ENCODE measurements at places on chromosomes 3 and 15. TPM values are rescaled to one million over a fixed set of nuclear protein-coding genes. Genes with fewer than 3 reads are reported as not detected.

DNA sequence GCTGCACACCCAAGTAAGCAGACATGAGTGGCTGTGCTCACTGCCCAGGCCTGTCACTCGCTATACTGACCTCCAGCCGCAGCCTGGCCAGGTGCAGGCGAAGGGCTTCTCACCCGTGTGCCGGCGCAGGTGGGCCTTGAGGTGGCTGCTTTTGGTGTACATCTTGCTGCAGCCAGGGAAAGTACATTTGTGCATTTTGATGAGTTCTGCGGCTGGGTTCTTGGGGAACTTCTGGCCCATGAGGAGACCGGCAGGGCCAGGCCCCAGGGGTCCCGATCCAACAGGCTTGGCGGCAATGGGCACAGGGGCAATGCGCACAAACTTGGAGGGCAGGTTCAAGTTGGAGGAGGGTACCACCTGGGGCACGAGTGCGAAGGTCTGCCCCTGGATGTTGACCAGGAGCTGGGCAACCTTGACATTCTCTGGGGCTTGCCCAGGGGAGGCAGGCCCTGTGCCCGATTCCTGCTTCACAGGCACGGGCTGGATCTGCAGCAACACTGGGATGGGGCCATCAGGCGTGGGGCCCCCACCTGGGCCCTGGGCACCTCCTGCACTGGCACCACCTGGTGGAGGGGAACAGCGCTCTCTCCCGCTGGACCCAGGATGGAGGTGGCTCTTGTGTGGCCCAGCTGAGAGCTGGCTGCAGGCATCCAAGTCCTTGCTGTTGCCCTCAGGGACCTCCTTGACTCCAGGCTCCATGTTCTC, 5.3 kb downstream of the KLF15 start:
- DNase-seq: no peak

DNA sequence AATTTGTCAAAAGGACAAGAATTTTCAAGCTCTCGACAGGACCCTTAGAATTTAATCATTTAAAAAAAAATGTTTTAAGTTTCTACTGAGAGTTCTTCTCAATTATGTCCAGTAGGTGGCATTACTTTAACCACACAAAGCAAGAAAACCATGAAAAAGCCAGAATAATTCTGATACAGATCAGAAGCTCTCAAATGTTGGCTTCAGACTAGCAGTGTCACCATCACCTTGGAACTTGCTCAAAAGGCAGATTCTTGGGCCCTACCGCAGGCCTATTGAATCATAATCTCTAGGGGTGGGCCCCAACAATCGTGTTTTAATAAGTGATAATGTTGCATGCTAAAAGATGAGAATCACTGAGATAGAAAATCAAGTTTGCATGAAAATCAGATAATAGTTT, 99.5 kb upstream of the KCNMB2 start:
- no peak for DNase-seq

IMPG2 gene
- total RNA-seq: 0.19 TPM

KLHL6 gene
- 0.08 TPM for total RNA-seq

DNA sequence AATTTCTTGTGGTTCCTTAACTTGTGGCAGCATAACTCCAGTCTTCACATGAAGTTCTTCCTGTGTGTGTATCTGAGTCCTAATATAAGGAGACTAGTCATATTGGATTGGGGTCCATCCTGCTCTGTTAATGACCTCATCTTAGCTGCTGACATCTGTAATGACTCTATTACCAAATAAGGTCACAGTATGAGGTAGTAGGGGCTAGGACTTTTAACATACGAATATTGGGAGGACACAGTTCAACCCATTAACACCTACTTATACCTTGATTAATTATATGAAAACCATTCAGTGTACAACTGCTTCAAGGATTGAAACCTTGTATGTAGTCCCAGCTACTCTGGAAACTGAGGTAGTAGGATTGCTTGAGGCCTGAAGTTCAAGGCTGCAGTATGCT, 43.9 kb downstream of the OIP5 start:
- DNase-seq: no peak

GRCh38 chr15:51721199-51721960, 16.1 kb downstream of the LYSMD2 start:
- no peak for DNase-seq

GRCh38 chr3:154220462-154220861, 99.3 kb downstream of the ARHGEF26 start:
- DNase-seq: no peak

FBXL22 gene
- 0.40 TPM for total RNA-seq

DNA sequence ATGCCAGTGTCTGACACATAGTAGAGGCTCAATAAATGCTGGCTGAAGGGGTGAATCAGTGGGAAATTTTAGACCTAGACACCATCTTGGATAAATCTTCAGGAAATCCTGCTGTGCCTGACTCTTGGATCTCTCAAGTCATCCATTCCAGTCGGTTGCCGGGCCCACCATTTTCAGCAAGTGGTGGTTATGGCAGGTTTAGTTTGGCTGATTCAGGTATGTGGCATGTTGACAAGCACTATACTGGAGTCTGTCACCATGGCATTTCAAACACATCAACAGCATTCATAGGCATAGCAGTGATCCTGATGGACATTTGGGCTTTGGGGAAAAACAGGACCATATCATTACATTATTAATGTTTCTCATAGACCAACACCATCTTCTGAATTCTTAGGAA, 25.7 kb upstream of the APH1B start:
- no peak for DNase-seq

TIMP4 gene
- total RNA-seq: not detected

IRAK2 gene
- total RNA-seq: 11.2 TPM

DNA sequence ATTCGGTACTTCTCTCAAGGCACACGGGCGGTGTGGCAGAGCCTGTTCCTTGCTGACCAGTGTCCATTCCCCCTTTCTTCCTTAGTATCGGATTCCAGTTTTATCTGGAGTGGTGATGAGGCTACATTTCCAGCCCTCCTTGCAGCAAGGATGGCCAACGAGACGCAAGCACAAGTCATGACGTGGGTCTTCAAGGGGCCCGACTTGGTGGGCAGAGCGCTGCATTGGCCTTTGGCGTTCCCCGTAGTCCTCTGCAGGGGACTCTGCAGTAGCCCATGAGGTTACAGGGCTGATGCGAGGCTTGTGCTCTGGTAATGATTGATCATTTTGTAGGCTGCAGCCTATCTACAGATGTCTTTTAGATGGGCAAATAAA, 194.5 kb downstream of the OPA1 start:
- no peak for DNase-seq

GRCh38 chr15:30830961-30831360, 72.8 kb upstream of the FAN1 start:
- no peak for DNase-seq

GRCh38 chr15:50082066-50082465, 37.0 kb downstream of the ATP8B4 start:
- no peak for DNase-seq

- no peak for DNase-seq
Measured at GRCh38 chr15:64152507-64153387, 1.2 kb downstream of the SNX22 start.

TMEM44 gene
- 12.0 TPM for total RNA-seq

SCAANT1 gene
- total RNA-seq: not detected

GRCh38 chr15:76073554-76073953, 13.8 kb downstream of the TMEM266 start:
- peak; percentile 80 for DNase-seq

DNA sequence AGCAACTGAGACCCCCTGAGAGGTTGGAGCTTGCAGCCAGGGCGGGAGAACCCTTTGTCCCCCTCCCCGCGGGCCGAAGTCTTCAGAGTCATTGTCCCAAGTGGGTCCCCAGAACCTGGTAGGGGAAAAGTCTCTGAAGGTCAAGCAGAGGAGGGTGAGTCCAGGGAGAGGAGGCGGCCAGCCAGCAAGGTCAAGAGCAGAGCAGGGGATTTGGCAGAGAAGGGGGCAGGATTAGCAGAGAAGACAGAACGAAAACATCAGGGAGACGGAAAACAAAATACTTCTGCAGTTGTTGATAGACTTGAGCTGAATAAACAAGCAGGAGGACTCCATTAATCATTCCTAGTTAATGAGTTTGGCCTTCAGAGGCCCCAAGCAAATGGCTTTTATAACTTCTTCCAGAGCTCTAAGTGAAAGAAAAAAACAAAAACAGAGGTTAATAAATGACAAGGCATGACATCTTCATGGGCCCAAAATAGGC, 66.7 kb downstream of the GRIP2 start:
- DNase-seq: no peak

DNA sequence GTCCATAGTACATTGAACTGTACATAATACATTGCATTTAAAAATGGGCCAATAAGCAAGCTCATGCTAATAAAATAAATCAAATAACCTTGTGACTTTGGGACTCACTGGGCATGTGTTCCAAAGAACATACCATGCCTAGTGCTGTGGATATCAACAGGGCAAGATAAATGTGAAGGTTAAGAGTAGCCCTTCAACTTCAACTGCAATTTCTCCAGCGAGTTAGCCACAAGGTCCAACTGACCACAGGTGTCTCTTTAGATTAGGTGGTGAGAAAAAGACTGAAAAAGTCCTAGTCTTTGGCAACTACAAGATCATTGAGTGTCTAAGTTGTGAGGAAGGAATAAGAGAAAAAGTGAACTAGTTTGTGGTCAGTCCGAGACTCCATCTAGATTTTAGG, 78.3 kb upstream of the ATP11B start:
- no peak for DNase-seq

GRCh38 chr3:131708241-131708640, 205.5 kb upstream of the MRPL3 start:
- no peak for DNase-seq

- peak; percentile 29 for DNase-seq
Measured at GRCh38 chr3:114712728-114713492, 419.1 kb downstream of the TIGIT start.

DNA sequence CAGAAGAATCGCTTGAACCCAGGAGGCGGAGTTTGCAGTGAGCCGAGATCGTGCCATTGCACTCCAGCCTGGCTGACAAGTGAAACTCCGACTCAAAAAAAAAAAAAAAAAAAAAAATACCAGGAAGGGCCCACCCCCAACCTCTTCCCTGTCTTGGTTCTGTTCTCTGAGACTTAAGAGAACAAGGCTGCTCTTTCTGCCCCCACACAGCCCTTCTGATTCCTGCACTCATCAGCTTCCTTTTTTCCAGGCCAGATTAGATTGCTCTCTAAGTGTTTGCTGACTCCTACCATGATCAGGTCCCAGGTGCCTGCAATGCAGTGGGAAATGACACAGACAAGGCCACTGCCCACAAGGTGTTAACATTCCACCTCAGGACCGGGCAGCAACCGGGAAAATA, 13.0 kb downstream of the TMEM44 start:
- DNase-seq: no peak

GRCh38 chr15:45635191-45635638, 386 bp downstream of the SQOR start:
- DNase-seq: no peak

GRCh38 chr3:114119776-114120175, 59.1 kb downstream of the DRD3 start:
- no peak for DNase-seq

ZNF860 gene
- 4.0 TPM for total RNA-seq

DNA sequence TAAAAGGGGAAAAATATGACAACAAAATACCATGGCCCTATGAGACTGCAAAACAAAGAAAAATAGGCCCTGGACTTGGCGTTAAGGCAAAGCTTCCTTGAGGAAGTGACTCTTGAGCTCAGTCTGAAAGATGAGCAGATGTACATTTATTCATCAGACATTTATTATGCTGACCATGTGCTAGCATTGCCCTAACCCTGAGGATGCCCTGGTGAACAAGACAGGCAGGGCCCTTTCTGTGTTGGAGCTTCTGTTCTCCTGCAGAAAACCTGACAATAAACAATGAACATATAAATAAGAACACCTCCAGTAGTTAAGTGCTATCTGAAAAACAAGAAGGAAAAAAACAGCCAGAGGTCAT, 12.4 kb downstream of the TF start:
- DNase-seq: no peak

DNAH12 gene
- under 0.01 TPM for total RNA-seq

SLC27A2 gene
- total RNA-seq: 19.7 TPM

DNA sequence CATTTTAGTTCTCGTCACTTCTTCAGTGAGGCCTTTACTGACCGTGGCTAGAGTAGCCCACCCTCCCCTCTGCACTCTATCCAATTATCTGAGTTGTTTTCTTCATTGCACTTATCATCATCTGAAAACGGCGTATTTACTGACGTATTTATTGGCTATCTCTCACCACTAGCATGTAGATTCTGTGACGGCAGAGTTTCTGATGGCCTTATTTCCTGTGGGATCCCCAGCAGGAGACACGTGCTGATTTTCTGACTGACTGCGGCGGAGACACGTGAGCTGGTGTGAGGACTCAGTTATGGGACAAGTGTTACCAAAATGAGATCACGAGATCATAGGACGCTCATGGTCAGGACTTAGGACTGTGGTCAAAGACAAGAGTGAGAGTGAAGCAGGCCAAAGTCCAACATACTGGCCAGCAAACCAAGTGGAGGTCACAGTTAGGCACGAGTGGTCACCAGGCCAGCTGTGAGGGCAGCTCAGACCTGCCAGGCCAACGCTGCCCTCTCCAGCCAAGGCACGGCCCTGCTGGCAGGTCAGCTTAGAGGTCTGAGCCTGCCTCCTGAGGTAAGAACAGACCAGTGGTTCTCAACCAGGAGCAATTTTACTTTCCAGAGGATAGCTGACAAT, 50.6 kb upstream of the BNIP2 start:
- no peak for DNase-seq

CGNL1 gene
- total RNA-seq: 1.2 TPM

CHL1 gene
- 3.2 TPM for total RNA-seq

- no peak for DNase-seq
Measured at GRCh38 chr3:148512648-148513047, 185.1 kb upstream of the AGTR1 start.

- no peak for DNase-seq
Measured at GRCh38 chr3:134993011-134993410, 198.0 kb downstream of the EPHB1 start.

DNA sequence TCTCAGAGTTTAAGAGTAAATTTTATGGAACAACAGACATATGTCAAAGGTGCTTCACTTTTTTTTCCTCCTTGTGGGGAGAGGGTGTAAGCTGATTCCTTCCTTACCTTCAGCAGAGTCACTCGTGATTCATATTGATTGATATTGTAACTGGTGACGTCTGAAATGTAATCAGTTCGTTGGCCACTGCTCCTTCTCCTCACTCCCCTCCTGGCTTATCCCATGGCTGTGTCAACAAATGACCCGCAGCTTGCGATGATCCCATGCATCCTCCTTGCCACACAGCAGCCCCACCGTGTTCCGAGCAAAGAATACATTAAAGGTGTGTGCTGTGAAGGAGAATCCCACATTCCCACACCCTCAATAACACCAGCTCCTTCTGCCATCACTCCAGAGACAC, 7.3 kb downstream of the MGLL start:
- DNase-seq: no peak
